ENCODE measurements at places on chromosomes 12 and 14. TPM values are rescaled to one million over a fixed set of nuclear protein-coding genes. Genes with fewer than 3 reads are reported as not detected.

The CD163 gene
- not detected for total RNA-seq

The C12orf50 gene
- total RNA-seq, result not detected

GRCh38 chr12:16726879-16727278, 120.9 kb upstream of the LMO3 start:
- no peak for DNase-seq

GRCh38 chr12:9674226-9674590, 4.7 kb downstream of the CLEC2D start:
- DNase-seq, result no peak

DNA sequence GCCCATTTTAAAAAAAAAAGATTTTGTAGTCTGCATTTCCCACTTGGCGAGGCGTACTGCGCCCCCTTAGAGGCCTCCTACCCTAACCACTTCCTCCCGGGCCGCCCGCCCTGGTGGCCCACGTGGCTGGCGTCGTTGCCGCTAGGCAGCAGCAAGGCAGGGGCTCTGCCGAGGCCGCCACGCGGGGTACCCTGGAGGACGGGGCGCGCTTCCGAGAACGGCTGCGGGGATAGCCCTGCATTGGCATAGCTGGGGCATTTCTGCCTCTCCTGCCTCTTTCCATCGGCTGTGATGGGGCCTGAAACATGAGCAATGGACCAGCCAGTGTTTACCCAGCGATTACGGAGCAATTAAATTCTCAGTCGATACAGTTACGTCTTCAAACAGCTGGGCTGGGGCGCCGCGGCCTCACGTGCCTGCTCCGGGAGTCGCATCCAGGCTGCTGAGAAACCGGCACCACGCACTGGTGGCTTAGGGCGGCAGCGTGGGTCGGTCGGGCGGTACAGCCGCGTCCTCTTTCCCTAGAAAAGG, 38.0 kb downstream of the IQSEC3 start:
- no peak for DNase-seq

Data from SJSA1 (cell line).